ENCODE measurements at places on chromosomes 11 and 22. TPM values are rescaled to one million over a fixed set of nuclear protein-coding genes. Genes with fewer than 3 reads are reported as not detected.

Gene E2F8
- 2.1 TPM for total RNA-seq

Gene RGL4
- not detected for total RNA-seq

Gene SCARF2
- total RNA-seq = 4.4 TPM

Gene VSIG10L2
- not detected for total RNA-seq

Gene OR6T1
- not detected for total RNA-seq

Gene GAB2
- total RNA-seq = 11.7 TPM

Gene ENTHD1
- not detected for total RNA-seq

Gene RBFOX2
- total RNA-seq = 143 TPM

Gene EML3
- 35.7 TPM for total RNA-seq

Gene NLRP14
- under 0.01 TPM for total RNA-seq

Gene ZNF280B
- 0.88 TPM for total RNA-seq

Gene OR51B6
- total RNA-seq = not detected

Gene CATSPERZ
- total RNA-seq = 0.49 TPM

Gene PGR
- total RNA-seq = under 0.01 TPM

Gene STIM1
- total RNA-seq = 48.3 TPM
